Mesangial cell (primary cell): ENCODE measurements at places on chromosomes 1 and 21. TPM values are rescaled to one million over a fixed set of nuclear protein-coding genes. Genes with fewer than 3 reads are reported as not detected.

SSU72 gene
- total RNA-seq, result 78.1 and 105 TPM in 2 replicates

PLEKHA6 gene
- 8.6 and 16.6 TPM in 2 replicates for total RNA-seq

TMEM69 gene
- 25.7 and 28.4 TPM in 2 replicates for total RNA-seq

SAMSN1 gene
- total RNA-seq, result 0.13 TPM in 1 of 2 replicates, not detected in the other

FOXO6 gene
- total RNA-seq, result 0.65 and 3.8 TPM in 2 replicates

BRDT gene
- total RNA-seq, result not detected in 2 replicates

LRRC39 gene
- total RNA-seq, result 0.38 TPM in 1 of 2 replicates, not detected in the other

C8B gene
- total RNA-seq, result not detected in 2 replicates

MFAP2 gene
- total RNA-seq, result 218 and 267 TPM in 2 replicates

TRIM67 gene
- 1.1 TPM in 1 of 2 replicates, not detected in the other for total RNA-seq

NOTCH2 gene
- total RNA-seq, result 136 and 261 TPM in 2 replicates

LGR6 gene
- 0.25 TPM in 1 of 2 replicates, not detected in the other for total RNA-seq

C1QA gene
- not detected in 2 replicates for total RNA-seq

USP1 gene
- total RNA-seq, result 8.9 and 26.4 TPM in 2 replicates

CD48 gene
- not detected in 2 replicates for total RNA-seq

FCMR gene
- not detected in 2 replicates for total RNA-seq

NAV1 gene
- total RNA-seq, result 46.3 and 65.5 TPM in 2 replicates

GJA5 gene
- total RNA-seq, result not detected in 2 replicates

CYP4Z1 gene
- not detected in 2 replicates for total RNA-seq

SLAMF6 gene
- total RNA-seq, result not detected in 2 replicates

GJB4 gene
- 0.13 and 0.16 TPM in 2 replicates for total RNA-seq

KRTAP12-2 gene
- total RNA-seq, result not detected in 2 replicates

MROH7 gene
- 0.13 TPM in 1 of 2 replicates, not detected in the other for total RNA-seq

ACTL8 gene
- total RNA-seq, result not detected in 2 replicates

HSD3B2 gene
- not detected in 2 replicates for total RNA-seq

HCRTR1 gene
- total RNA-seq, result not detected in 2 replicates

PRDM16 gene
- under 0.01 TPM in 1 of 2 replicates, not detected in the other for total RNA-seq

ST6GALNAC3 gene
- 0.49 and 1.4 TPM in 2 replicates for total RNA-seq

TCHH gene
- not detected in 2 replicates for total RNA-seq

PDZK1IP1 gene
- total RNA-seq, result 7.3 and 122 TPM in 2 replicates

NEGR1 gene
- total RNA-seq, result 5.3 and 7.5 TPM in 2 replicates

GABRD gene
- not detected in 2 replicates for total RNA-seq

SLC1A7 gene
- total RNA-seq, result not detected in 2 replicates

OSCP1 gene
- total RNA-seq, result 7.5 and 12.0 TPM in 2 replicates

MACO1 gene
- 6.6 and 7.0 TPM in 2 replicates for total RNA-seq

SPATA45 gene
- total RNA-seq, result not detected in 2 replicates

MNDA gene
- not detected in 2 replicates for total RNA-seq

NBL1 gene
- 88.3 and 288 TPM in 2 replicates for total RNA-seq
